ENCODE measurements at places on chromosomes 5 and 9.

GRCh38 chr9:28301281-28301680 is 728.0 kb upstream of the C9orf72 start:
- no peak for DNase-seq

DNA sequence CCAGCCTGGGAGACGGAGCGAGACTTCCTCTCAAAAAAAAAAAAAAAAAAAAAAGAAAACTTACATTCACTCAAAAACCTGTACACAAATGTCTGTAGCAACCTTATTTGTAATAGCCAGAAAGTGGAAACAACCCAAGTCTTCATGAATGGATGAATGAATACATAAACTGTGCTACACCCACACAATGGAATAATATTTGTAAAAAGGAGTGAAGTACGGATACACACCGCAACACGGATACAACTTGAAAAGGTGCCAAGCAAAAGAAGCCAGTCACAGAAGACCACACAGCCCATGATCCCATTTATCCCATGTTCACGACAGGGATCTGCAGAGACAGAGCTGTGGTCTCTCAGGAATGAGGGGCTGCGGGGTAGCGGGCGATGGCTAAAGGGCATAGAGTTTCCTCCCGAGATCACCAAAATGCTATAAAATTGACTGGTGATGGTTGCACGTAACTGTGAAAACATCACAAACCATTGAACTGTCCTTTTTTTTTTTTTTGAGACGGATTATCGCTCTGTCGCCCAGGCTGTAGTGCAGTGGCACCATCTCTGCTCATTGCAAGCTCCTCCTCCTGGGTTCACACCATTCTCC is 76.2 kb upstream of the COL5A1 start:
- DNase-seq: no peak

DNA sequence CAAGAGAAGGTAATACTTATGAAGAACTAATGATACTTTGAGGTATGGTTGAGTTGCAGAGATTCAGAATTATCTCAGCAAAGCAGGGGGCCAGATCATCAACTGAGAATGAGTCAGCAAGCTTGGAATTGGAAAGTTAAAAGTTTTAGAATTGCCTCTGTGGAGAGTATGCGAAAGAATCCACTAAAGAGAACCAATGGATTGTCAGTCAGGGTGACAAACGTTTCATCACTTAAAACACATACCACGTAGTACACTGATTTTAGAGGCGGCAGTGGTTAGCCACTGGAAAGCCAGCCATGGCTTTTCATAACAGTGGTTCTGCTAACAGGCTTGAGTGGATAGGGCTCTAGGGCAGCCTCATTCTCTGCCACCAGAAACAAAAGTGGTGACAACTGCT is 30.7 kb downstream of the AOPEP start:
- no peak for DNase-seq

GRCh38 chr5:133744051-133744959 is 132.0 kb upstream of the FSTL4 start:
- DNase-seq: no peak

GRCh38 chr9:87725900-87726709 is at the start of gene CTSL:
Gene CTSL (plus strand): TSS chr9:87726119. CDS start chr9:87727604, 1,485 bp downstream.
- peak; percentile 35 for DNase-seq

- DNase-seq: no peak
Observed at GRCh38 chr9:22065431-22066200, 56.5 kb upstream of the CDKN2B start.

DNA sequence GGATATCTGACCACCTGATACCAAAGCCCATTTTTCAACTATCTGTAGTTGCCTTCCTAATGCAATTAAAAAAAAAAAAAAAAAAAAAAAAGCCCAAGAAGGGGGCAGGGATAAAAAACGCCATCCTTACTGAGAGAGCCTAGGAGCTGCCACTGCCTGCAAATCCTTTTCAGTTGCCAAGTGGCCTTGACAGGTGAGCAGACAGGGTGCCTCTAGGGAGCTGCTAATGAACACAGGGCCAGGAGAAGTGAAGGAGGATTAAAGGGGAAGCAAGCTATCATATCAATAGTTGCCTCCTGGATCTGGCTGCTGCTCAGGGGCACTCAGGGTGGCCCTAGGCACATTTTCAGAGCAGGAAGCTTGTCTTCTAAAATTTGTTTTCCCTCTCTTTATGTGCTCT is 547.4 kb downstream of the TLE1 start:
- DNase-seq: no peak

DNA sequence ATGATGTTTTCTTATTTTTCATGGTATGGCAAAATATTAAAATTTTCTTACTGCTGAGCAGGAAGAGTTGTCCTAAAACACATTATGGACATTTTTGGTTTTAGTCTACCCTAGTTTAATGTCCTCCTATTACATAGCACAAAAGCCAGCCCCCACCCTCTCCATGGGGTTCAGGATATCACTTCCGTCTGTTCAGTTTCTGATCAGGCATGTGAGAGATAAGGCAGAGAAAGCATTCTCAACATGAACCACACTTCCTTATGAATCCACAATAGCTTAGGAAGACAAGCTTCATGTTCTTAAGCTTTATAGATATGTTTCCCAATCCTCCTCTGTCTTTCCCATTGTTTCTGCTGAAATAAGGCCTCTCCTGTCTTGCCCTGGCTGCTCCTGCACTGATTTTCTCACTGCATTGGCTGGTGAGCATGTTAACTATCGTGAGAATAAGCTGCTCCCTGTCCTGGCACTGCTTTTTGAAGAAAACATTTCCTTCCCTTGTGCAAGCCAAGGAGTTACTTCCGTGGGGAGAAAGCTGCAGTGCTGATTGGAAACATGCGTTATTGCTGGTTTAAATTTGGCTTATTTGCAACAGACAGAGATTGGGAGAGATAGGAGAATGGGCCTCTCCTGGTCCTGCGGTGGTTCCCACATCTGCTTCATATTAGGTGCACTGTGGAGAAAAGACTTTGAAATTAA is 260.3 kb upstream of the RPS23 start:
- no peak for DNase-seq

DNA sequence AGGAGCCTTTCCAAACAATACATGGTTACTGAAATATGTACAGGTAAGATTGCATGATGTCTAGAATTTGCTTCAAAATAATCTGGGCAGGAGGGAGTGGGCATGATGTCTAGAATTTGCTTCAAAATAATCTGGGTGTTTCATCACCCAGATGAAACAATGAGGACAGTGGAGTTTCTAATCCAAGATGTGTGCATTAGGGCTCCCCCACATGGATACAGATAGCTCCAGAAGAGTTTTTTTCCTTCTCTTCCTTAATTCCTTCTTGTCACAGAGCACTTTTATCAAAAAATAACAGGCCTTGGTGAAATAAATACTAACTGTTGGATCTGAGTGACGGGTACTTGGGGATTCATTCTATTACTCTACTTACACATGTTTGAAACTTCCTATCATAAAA is 14.9 kb downstream of the ATOX1 start:
- DNase-seq: no peak

- DNase-seq: no peak
Observed at GRCh38 chr5:6719417-6719816, 6.2 kb downstream of the TENT4A start.

DNA sequence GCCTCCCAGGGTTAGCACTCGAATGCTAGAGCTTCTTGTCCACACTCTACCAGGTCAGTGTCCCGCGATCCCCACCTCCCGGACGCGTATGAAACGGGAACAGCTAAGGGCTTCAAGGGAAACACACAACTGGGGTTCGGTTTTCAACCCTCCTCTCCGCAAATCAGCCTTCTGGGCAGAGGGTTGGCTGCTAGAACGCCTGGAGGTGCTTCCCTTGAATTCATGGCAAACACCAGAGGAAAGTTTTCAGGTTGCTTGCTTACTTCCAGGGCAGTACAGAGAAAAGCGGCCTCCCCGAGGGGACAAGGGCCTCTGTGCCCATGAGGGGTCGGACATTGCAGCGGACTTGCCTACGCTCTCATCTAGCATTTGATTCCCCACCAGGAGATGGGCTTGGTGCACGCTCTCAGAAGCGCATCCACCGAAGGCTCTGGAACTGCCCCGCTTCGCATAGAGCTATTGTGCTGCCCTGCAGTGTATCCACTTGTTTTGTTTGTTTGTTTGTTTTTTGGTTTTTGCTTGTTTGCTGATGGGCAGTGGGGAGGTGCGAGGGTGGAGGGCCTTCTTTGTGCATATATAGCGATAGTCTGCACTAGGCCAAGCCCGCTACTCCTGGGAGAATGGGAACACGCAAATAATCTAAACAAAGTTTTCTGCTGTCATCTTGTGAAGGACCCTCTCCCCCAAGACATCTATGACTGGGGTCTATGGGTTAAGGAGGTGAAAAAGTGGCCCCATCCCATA is 1.3 kb upstream of the DMRT3 start:
- peak; percentile 6 for DNase-seq

DNA sequence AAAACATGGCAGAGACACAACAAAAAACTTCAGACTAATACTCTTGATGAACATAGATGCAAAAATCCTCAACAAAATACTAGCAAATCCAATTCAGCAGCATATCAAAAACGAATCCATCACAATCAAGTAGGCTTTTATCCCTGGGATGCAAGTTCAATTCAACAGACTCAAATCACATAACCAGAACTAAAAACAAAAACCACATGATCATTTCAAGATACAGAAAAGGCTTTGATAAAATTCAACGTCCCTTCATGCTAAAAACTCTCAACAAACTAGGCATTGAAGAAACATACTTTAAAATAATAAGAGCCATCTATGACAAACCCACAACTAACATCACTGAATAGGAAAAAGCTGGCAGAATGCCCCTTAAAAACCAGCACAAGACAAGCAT is 93.6 kb downstream of the TUSC1 start:
- no peak for DNase-seq

DNA sequence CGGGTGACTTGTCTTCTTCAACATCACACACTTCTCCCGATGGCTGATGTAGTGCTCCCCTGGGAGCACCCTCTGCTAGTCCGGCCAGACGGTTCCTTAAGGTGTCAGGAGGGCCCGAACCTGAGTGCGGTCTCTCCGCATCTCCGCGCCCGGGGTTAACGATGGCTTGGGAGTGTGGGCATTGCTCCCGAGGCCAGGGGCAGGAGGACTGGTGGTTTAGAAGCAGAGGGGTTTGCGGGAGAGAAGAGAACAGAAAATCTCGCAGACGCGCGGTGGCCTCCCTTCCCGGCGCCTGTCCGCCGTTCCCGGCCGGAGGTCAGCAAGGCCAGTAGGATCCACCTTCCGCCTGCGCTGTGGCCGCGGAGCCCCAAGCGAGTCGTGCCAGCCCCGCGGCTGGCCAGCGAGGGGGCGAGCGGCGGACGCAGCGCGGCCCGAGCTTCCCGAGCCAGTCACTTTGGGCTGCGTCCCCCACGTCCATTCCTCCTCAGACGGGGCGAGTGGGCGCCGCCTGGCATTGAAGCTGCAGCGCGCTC is 700 bp downstream of the CDO1 start:
- DNase-seq: no peak

- DNase-seq: no peak
Observed at GRCh38 chr5:101424530-101425175, 521.6 kb upstream of the ST8SIA4 start.

- no peak for DNase-seq
Observed at GRCh38 chr9:125816321-125816720, 69.1 kb downstream of the PBX3 start.

DNA sequence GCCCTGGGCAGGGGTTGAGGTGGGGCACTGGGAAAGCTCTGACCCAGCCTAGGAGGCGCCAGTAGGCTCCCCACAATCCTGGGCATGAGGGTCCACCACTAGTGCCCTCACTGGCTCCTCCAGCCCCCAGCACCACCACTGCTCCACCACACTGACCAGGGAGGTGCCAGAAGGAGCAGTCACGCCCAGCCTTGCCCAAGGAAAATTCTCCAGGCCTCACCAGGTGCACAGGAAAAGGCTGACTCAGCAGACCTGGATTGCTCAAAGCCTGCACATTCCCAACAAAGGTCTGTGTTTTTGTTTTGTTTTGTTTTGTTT is 62.9 kb downstream of the ZNF354C start:
- DNase-seq: no peak

GRCh38 chr5:41903382-41903891 is 707 bp upstream of the RIMOC1 start:
- no peak for DNase-seq

DNA sequence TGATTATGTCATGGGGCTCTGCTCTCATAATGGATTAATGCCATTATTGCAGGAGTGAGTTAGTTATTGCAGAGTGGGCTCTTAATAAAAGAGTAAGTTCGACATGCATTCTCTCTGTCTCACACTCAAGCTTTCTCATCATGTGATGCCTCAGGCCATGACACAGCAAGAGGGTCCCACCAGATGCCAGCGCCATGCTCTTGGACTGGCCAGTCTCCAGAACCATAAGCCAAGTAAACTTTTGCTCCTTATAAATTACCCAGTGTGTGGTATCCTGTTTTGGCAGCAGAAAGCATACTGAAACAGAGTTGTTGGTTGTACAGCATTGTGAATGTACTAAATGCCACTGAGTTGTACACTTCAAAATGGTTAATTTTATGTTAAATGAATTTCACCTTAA is 138.1 kb downstream of the MYO10 start:
- DNase-seq: no peak

- no peak for DNase-seq
Observed at GRCh38 chr9:110808599-110808980, 140.0 kb downstream of the MUSK start.

DNA sequence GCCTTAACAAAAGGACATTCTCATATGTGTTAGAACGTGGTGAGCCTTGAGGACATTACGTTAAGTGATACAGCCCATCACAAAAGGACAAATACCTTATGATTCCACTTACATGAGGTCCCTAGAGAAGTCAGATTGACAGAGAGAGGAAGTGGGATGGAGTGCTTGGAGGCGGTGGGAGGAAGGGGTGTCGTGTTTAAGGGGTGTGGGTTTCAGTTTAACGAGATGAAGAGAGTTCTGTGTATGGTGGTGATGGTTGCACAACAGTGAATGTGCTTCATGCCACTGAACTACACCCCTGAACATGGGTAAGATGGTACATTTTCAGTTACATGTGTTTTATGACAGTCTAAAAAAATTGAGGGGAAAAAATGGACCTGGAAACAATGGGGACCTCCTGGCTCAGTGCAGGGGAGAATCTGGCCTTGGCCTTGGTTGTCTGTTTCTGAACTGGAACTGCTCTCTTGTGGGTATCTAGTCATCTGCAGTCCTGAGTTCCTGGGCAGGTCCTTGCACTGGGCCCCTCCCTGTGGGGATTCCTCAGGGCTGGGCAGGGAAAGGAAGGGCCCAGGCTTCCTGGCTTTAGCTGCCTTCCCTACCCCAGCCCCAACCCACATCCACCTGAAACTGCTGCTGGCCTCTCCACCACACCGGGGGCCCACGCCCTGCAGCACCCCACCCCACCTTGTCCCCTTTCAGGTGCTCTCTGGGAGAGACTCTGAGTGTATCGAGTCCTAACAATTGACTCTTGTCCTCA is 17.8 kb downstream of the LRRC8A start:
- DNase-seq: no peak

DNA sequence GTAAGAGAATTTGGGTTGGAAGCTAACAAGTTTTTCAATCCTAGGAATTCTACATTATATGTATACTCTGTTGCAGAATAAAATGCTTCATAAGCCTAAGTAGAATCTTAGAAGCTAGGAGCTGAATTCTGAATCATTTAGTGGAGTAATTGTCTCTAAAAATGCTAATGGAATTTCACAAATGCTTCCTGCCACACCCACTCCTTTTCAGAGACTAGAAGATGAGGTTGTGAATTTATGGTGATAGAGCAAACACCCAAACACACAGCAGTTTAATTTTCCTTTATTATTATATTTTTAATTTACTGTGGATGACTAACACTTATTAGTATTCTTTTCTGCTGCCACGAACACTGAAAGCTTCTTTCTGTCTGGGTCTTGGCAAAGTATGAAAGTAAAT is 208.0 kb upstream of the PDE4D start:
- no peak for DNase-seq
